Nephron progenitor cell (in vitro differentiated cells): ENCODE measurements at places on chromosomes 2 and 18.

DNA sequence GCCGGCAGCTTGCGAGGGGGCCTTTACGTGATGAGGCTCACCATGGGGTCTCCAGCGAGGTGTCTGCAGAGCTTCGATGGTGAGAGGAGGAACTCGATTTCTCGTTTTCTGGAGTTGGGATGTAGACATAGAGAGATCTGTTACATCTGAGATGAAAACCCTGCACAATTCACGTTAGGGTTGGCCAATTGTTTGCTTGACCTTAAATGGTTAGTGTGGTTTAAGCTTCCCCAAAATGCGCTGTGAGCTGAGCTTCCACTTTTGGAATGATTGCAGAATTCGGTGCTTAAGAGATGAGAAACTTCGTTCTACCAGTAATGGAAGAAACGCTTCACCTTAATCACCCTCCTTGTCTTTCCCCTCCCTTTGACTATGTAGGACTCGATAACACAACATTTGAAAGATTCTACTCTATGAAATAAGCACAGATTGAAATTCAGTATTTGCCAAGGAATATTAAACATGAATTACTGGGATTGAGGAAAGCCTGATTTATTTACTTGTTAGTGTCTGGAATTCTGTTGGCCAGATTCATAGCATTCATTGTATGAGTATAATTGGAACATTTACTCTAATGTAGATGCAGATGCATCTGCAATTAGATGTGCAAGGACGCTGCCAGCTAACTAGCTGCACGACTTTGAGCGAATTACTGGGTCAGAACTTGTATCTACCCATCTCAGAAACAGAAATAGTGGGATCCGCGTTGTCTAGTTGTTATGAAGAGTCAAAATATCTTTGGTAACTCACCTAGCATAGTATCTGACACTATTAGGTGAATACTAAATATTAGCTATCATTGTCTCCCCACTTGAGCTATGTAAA, 1.6 kb upstream of the KLF7 start:
- H3K36me3 ChIP-seq: peaks cover 12% of the 10 kb centered on the region
- peak overlapping the region; percentile 97 for H3K4me3 ChIP-seq
- H3K4me1 ChIP-seq: peaks cover 52% of the 10 kb centered on the region
- peak overlapping the region; percentile 100 for H3K27ac ChIP-seq
- no peaks in the 10 kb centered on the region for H3K27me3 ChIP-seq

DNA sequence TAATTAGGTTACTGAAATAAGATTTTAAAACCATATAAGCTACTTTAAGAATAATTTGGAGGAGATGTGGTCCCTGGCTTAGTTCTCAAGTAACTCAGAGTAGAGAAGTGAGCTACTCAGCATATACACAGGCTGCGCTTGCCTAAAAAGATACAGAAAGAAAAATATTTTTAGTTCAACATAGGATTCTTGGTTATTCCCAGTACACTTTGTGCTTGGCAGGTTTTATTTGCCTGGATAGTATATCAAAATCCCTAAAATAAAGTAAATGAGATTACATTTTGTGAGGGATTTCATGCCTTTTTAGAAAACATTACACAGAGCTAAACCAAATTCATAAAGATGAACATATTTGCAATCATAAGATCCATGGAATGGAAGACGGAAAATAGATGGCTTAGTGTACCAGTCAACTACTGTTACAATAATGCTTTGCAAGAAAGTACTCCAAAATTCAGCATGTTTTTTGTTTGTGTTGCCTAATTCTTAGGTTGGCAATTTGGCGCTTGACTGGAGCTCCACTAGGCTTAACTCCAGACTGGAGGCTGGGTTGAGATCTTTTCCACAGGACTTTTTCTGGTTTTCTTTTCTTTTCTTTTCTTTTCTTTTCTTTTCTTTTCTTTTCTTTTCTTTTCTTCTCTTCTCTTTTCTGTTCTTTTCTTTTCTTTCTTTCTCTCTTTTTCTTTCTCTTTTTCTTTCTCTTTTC, 600.5 kb upstream of the SYT4 start:
- peak overlapping the region; percentile 91 for H3K27ac ChIP-seq
- no peaks in the 10 kb centered on the region for H3K36me3 ChIP-seq
- peaks cover 3% of the 10 kb centered on the region for H3K27me3 ChIP-seq
- DNase-seq: no peak

DNA sequence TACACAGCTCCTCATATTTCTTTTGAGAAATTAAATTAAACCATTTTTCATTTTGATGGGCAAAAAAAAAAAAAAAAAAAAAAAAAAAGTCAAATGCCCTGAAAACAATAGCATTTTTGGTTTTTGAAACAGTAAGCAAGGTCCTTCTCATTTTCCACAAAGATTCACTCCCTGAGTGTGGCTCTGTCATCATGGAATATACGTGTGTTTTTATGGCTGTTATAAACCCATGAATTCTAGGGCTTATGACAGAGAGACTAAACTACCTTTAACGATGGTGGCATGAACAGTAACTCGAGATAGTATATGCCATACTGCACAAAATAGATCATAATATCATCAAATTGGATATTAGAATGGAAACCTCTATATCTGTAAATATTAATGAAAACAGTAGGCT, 179.2 kb upstream of the ZNF521 start:
- peaks cover 18% of the 10 kb centered on the region for H3K4me1 ChIP-seq
- H3K36me3 ChIP-seq: peaks cover 9% of the 10 kb centered on the region
- H3K4me3 ChIP-seq: no peak overlapping the region
- peak overlapping the region; percentile 91 for H3K27ac ChIP-seq

- no peak for DNase-seq
- peaks cover 9% of the 10 kb centered on the region for H3K4me1 ChIP-seq
- H3K27me3 ChIP-seq: peaks cover 3% of the 10 kb centered on the region
- no peak overlapping the region for H3K27ac ChIP-seq
These were observed 47.1 kb downstream of the KANSL3 start for GRCh38 chr2:96591054-96591453.

DNA sequence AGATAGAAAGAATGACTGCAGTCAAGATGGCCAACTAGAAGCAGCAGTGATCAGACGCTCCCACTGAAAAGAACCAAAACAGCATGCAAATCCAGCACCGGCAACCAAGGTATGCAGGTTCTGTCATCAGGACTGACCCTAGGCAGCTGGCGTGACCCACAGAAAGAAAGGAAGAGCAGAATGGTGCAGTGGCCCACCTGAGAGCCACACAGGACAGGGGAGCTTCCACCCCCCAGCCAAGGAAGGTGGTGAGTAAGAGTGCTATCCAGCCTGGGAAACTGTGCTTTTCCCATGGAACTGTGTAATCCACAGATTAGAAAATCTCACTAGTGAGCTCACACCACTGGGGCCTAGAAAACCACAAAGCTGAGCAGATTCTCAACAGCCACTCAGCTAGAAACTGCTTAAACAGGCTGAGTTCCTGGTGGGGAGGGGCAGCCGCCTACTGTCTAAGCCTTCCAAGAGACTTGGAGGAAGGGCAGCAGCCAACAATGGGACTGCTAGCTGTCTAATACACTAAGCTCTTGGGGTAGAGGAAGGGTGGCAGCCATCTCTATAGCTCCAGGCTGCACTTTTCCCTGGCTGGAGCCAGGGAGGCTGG, 127.9 kb downstream of the EVA1A start:
- DNase-seq: no peak
- no peak overlapping the region for H3K27ac ChIP-seq
- H3K4me3 ChIP-seq: no peak overlapping the region

DNA sequence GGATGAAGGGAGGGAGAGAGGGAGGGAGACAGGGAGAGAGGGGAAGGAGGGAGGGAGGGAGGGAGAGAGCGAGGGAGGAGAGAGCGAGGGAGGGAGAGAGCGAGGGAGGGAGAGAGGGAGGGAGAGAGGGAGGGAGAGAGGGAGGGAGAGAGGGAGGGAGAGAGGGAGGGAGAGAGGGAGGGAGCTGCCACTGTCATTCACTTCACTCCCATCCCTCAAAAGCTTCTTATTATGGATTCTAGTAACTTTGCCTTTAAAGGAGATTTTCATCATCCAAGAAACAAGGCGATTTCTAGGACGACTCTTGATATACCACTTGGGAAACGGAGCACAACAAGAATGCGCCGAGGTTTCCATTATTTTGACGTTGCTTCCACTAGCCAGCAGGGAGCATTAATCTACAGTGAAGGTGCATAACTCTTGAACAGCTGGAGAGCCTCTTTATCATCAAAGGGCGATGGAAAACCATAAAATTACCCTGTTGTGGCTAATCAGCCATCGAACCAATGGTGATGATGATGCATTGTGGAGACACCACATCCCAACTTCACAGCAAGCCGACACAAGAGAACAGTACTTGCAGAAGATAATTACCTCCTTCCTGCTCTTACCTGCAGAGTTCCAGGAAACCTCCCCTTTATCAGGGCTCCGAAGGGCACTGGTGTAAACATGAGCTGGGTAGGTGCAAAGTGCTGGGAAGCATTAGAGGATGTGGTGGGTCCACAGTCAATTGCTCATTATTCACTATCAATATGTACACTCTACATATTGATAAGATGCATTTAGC, 130.5 kb downstream of the EIPR1 start:
- H3K36me3 ChIP-seq: peaks cover 58% of the 10 kb centered on the region
- H3K4me1 ChIP-seq: no peaks in the 10 kb centered on the region
- no peak overlapping the region for H3K27ac ChIP-seq
- no peak overlapping the region for H3K4me3 ChIP-seq

DNA sequence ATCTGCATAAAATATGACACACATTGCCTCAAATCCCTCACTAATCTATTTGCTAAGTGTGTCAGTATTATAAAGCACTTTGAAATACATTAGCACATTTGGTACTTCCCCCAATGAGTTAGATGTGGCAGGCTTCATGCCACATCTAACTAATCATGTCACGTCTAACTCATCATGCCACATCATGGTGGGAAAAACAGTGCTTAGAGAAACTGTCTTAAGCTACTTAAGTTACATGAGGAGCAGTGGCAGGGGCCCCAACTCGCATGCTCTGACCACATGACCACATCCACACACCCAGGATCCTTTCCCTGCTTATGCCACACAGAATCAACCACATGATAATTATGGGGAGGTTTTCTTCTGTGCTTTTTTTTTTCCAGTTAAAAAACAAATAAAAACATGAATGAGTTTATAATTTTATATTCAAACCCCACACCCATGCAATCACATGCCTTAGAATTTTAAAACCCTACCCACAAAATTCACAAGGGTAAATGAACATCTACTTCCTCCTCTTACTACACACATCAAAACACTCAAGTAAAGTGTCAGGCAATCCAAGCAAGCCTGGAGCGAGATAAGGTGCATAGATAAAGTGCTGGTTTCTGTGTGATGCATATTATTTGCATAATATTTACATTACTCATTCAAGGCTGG, 1.6 kb downstream of the ABCA12 start:
- H3K27me3 ChIP-seq: peaks cover 3% of the 10 kb centered on the region
- no peaks in the 10 kb centered on the region for H3K36me3 ChIP-seq
- no peak for DNase-seq
- peaks cover 14% of the 10 kb centered on the region for H3K4me1 ChIP-seq

- no peak overlapping the region for H3K4me3 ChIP-seq
- peaks cover 10% of the 10 kb centered on the region for H3K27me3 ChIP-seq
These were observed 153.1 kb upstream of the SLC14A2 start for GRCh38 chr18:45462179-45462578.

DNA sequence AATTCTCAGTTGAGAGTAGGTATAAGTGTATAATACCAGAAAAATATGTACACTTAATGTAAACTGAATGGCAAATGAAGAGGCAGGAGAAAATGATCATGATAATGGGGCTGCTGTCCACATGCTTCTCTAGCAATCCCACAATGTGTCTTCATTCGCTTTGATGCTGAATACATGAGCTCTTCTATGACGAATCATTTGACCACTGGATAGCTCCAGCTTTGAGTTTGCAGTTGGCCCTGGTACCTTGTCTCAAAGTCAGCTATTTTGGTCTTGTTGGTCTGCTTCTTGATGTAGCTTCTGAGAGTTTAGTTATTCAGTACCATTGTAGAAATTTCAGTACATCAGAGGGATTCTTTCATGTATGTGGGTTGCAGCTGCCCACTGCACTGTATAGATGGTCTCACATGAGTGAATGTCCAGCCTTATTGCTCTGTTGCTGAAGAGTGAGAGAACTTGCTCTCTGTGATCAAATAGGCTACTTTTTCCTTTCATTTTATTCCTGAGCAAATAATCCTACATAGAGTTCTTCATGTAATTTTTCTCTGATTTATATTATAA, 105.1 kb downstream of the TTC27 start:
- no peak overlapping the region for H3K27ac ChIP-seq
- no peak overlapping the region for H3K4me3 ChIP-seq
- peaks cover 15% of the 10 kb centered on the region for H3K36me3 ChIP-seq
- no peaks in the 10 kb centered on the region for H3K4me1 ChIP-seq
- DNase-seq: no peak
- no peaks in the 10 kb centered on the region for H3K27me3 ChIP-seq

DNA sequence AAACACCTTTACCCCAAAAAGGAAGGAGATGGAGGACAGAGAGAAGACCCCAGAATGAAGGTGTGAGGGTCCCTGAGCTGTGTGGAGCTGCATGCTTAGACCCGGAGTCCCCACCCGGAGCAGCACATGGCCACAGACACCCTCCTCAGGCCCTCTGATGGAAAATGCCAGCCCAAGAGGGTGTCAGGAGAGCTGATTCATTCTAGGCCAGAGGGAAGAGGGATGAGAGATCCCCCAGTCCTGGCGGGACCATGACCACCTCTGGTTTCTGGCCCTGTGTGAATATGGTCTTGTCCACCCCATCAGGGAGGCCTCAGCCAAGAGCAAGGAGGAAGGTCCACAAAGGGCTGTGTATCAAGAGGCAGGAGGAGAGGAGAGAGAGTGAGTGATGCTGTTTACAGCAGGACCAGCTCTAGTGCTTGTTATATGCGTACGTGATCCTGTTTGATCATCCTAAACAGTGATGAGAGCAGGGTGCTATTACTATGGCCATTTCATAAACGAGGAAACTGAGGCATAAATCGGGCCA, 186.6 kb upstream of the HAAO start:
- no peak overlapping the region for H3K27ac ChIP-seq
- DNase-seq: no peak
- peaks cover 16% of the 10 kb centered on the region for H3K27me3 ChIP-seq
- H3K4me3 ChIP-seq: no peak overlapping the region
- H3K4me1 ChIP-seq: peaks cover 60% of the 10 kb centered on the region
- H3K36me3 ChIP-seq: no peaks in the 10 kb centered on the region

DNA sequence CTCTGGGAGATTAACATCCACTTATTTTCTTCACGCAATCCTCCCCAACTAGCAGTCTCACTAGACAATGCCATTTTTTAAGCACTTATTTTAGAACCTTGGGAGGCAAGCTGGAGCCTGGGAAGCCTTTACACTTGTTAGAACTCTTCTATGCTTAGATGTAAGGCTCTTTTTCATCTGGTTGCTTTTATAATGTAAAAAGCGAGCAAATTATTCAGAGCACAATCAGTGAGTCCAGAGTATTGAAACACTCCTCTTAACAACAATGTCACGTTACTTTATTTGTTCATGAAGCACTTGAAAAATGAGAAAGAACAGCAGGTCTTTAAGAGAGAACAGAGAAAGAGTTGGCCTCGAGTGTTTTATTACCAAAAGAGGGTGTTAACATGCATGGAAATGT, 84.1 kb upstream of the SLC8A1 start:
- H3K27ac ChIP-seq: no peak overlapping the region
- H3K4me3 ChIP-seq: no peak overlapping the region
- no peaks in the 10 kb centered on the region for H3K27me3 ChIP-seq
- DNase-seq: no peak
- H3K36me3 ChIP-seq: no peaks in the 10 kb centered on the region
